ENCODE measurements at places on chromosomes 13 and 19.
A peak's percentile ranks its signal among the peaks of the same experiment; 100 is the strongest.

DNA sequence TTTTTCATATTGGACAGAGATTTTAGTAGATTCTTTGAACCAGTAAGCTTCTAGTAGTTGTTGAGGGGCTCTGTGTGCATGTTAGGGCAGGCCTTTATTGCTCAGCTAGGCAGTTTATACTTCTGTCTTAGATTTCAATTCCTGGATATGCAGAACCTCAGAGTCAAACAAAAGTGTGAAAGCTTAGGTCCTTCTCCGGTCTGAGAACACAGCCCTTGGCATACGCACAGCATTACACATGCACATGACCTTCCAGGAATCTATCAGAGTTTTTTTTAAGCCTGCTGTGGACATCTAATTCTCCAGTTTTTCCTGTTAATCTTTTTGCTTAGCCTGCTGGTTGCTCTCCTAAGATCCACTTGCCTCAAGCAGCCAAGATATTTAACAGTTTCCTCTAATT, 77.9 kb upstream of the KL start:
- DNase-seq: no peak

GRCh38 chr19:11166281-11167142, 10.9 kb upstream of the SPC24 start:
- DNase-seq: no peak

GRCh38 chr13:52378312-52378711, 27.7 kb downstream of the THSD1 start:
- DNase-seq: no peak

DNA sequence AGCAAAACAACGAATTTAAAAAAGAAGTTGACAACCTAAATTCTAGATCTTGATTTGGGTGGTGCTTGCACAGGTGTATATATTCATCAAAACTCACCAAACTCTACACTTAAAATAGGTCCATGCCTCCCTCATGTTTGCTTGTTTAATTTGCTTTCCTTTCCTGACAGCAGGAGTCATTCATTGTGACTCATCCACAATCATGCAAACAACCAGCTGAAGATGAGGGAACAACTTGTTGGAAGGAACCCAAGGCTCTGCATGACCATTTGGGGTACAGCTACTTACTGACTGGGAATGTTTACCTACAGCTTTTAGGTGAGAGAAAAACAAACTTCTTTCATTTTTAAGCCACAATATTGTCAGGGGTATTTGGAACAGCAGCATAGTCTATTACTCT, 96.6 kb downstream of the RXFP2 start:
- DNase-seq: no peak

GRCh38 chr13:50309318-50309717, 294.1 kb downstream of the KCNRG start:
- DNase-seq: no peak

GRCh38 chr19:2573916-2574315, 98.0 kb downstream of the GADD45B start:
- DNase-seq: no peak

DNA sequence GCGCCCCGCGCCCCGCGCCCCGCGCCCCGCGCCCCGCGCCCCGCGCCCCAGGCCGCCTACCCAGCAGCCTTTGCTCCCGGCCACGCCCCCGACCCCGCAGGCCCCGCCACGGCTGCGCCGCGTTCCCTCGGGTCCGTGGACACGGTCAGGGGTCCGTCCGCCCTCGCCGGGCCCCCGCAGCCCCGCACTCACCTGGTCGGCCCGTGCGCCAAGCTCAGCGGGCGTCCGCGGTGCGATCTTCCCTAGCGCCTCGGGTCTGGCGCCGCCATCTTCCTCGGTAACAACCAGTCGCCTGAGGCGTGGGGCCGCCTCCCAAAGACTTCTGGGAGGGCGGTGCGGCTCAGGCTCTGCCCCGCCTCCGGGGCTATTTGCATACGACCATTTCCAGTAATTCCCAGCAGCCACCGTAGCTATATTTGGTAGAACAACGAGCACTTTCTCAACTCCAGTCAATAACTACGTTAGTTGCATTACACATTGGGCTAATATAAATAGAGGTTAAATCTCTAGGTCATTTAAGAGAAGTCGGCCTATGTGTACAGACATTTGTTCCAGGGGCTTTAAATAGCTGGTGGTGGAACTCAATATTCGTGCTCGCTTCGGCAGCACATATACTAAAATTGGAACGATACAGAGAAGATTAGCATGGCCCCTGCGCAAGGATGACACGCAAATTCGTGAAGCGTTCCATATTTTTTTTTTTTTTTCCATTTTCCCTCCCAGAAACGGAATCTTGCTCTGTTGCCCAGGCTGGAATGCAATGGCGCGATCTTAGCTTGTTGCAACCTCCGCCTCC, at the start of the genes MED16 and RNU6-9:
Gene MED16, minus strand, starts transcription at position 294 of the 796 bp plus-strand sequence. CDS start 2,056 bp downstream, outside the sequence.
Gene RNU6-9, plus strand, starts transcription at position 591 of the 796 bp plus-strand sequence.
- DNase-seq: peak; percentile 93
